ENCODE measurements at places on chromosomes 2 and 18.

DNA sequence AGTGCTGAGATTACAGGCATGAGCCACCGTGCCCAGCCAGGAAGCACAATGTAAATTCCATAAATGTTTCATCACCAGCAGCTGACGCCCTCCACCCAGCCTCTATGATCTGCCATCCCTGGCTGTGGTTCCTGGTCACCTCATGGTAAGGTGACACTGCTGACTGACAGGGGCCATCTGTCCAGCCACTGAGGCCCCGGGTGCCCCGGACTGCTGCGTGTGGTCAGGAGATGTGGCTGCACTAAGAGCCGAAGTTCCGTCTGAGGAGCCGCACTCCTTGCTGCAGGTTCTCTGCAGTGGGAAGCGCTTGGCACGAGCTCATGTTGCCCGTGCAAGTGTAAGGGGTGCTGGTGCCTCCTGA, 10.9 kb downstream of the NTSR2 start:
- DNase-seq = no peak

DNA sequence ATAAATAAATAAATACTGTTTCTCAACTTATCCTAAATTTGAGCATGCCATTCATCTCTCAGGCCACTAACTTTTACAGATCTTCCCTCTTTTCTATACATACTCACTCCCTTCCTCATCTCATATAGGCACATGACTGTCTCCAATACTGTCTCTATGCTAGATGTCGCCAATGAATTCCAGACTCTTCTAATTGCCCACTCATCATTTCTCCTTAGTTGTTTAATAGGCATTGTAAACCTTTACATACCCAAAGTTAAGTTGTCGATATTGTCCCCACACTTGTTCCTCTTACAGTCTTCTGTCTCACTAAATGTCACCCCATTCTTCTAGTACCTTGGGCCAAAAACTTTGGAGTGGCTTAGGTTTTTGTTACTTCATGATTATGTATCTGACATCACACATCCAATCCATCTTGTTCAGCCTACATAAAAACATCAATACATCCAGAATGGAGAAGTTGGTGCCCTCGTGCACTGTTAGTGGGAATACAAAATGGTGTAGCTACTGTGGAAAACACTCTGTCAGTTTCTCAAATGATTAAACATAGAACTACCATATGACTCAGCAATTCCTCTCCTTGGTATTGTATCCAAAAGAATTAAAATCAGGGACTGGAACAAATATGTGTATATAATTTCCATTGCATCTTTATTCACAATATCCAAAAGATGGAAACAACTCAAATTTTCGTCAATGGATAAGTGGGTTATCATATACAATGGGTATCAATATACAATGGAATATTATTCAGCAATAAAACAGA, 935.1 kb downstream of the SLC4A3 start:
- DNase-seq = no peak

DNA sequence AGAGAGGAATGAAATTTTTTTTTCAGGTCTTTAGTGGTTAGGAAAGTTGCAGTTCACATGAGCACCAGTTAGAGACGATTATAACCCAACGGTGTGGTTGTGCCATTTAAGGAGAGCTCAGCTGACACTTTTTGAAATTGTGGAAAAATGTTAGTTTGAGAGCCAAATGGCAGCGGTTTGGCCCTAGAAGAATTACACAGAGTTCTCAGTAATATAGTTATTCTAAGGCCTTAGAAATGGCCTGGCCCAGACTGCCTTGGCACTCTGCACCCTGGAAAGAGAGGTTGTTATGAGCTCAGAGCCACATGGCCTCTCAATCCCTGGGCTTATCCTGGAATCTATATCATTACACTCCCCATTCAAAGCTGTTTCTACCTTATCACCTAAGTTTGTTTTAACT, 117.4 kb downstream of the RHBDD1 start:
- no peak for DNase-seq

GRCh38 chr2:147548451-147548850, 296.4 kb upstream of the ACVR2A start:
- no peak for DNase-seq

DNA sequence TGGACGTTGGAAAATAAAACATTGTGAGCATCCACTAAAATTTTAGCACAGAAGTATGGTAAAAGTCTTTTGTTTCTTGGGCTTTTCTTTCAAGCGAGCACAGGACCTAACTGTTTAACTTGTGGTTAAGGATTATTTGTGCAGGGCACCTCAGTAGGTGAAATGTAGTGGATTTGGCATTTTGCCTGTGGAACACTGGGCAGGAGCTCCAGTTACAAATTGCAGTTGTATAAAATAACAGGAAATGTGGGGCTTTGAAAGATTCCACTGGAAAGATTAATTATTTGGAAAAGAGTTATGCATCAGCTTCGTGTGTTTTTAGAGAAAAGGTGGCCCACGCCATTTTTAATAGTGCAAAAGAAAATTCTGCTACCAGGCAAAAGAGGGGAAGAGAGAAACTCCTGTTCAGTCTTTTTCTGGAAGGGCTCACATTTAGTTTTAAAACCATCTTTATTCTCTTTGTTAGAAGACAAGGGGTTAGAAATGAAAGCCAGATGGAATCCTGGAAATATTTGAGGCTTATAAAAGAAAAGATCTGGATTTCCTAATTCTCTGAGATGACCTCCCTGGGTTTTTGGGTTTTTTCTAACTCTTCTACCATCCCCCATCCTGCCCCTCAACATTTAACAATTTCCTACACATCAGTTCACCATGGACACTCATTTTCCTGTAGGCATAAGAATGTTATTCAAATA, 144.3 kb upstream of the SERTAD2 start:
- no peak for DNase-seq

DNA sequence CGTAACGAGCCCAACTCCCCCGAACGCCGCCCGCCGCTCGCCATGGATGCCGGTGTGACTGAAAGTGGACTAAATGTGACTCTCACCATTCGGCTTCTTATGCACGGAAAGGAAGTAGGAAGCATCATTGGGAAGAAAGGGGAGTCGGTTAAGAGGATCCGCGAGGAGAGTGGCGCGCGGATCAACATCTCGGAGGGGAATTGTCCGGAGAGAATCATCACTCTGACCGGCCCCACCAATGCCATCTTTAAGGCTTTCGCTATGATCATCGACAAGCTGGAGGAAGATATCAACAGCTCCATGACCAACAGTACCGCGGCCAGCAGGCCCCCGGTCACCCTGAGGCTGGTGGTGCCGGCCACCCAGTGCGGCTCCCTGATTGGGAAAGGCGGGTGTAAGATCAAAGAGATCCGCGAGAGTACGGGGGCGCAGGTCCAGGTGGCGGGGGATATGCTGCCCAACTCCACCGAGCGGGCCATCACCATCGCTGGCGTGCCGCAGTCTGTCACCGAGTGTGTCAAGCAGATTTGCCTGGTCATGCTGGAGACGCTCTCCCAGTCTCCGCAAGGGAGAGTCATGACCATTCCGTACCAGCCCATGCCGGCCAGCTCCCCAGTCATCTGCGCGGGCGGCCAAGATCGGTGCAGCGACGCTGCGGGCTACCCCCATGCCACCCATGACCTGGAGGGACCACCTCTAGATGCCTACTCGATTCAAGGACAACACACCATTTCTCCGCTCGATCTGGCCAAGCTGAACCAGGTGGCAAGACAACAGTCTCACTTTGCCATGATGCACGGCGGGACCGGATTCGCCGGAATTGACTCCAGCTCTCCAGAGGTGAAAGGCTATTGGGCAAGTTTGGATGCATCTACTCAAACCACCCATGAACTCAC, 673 bp downstream of the PCBP1 start:
- DNase-seq = peak; percentile 14

GRCh38 chr18:62784338-62784965, 69.1 kb downstream of the PHLPP1 start:
- DNase-seq = no peak

DNA sequence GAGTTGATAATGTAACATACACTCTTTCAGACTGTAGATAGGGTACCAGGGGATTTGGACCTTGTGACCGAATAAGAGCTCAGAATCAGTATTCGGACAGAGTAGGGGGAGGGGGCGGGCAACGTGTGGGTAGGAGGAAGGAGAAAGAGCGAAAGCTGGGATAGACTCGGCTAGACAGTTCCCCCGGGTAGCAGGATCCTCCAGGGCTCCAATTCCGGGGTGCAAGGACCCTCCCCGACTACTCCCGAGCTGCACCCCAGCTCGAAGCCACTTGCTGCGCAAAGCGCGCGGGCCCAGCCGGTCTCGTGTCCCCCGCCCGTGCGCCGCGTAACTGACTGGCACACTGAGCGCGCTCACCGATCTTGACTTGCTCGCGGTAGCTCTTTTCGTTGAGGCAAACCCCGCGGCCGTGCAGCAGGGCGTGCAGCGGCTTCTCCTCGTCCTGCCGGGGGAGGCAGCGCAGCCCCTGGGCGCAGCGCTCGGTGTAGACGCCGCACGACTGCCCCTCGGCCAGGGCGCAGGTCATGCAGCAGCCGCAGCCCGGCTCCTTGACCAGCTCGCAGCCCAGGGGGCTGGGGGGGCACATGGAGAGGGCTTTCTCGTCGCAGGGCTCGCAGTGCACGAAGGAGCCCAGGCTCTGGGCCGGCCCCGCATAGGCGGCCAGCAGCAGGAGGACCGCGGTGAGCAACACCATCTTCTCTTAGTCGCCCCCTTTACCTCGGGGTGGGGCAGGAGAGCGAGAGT, 1.1 kb downstream of the IGFBP5 start:
- DNase-seq = peak; percentile 11

DNA sequence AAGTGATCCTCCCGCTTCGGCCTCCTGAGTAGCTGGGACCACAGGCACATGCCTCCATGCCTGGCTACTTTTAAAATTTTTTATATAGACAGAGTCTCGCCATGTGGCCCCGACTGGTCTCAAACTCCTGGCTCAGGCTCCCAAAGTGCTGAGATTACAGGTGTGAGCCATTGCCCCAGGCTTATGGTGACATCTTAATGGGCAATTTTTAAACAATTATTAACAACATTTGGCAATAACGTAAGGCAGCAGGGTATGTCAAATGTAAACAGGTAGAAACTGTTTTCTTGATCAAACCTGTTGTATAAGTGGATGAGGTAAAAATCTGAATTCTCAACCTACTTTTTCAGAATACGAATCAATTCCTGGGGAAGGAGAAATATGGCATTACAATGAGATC, 11.0 kb downstream of the FECH start:
- DNase-seq = no peak

DNA sequence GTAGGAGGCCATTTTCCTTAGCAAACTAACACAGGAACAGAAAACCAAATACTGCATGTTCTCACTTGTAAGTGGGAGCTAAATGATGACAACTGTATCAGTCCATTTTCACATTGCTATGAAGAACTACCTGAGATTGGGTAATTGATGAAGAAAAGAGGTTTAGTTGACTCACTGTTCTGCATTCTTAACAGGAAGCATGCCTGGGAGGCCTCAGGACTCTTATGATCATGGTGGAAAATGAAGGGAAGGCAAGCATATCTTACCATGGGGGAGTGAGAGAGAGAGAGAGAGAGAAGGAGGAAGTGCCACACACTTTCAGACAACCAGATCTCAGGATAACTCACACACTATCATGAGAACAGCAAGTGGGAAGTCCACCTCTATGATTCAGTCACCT, 105.3 kb downstream of the PARD3B start:
- no peak for DNase-seq

DNA sequence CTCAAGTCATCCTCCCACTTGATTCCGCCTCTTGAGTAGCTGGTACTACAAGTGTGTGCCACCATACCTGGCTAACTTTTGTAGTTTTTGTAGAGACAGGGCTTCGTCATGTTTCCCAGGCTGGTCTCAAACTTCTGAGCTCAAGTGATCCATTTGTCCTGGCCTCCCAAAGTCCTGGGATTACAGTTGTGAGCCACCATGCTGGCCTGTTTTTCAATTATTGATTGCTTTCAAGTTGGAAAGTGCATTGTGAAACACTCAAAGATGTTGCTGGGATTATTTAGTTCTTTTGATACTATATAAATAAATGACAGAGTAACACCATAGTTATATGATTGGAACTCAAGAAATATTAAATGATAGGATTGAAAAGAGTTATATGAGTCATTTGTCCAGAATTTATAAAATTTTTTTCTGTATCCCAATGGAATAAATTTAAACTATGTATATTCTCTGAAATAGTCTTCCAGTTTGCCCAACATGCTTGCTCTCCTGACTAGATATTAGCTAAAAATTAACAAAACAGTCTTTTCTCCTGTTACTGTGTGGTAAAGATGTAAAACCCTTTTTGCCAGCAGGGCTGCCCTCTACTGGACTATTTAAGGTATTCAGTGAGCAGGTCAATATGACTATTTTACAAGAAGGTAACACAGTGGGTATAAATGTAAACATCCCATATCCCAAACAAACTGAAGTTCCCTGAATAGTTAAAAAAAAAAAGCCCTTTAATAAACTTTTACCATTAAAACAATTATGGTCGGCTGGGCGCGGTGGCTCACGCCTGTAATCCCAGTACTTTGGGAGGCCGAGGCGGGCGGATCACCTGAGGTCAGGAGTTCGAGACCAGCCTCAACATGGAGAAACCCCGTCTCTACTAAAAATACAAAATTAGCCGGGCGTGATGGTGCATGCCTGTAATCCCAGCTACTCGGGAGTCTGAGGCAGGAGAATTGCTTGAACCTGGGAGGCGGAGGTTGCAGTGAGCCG, 42.7 kb downstream of the ACSL3 start:
- no peak for DNase-seq

DNA sequence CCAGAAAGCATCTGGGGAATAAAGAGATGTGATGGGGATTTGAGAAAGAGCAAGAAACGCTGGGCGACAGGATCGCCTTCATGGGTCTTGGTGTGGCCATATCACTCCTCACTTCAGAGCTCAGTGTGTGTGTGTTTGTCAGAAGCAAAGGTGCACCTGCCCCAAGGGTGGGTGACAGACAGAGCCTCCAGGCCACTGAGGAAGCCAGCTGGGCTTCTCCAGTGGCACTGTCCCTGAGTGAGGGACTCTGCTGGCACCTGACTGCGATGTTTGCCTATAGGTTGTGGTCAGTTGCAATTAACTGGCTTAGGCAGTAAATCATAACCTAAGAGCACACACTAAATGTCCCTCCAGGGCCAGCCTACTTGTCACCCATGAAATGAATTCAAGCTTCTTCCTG, 23.5 kb upstream of the GNAL start:
- DNase-seq = no peak

DNA sequence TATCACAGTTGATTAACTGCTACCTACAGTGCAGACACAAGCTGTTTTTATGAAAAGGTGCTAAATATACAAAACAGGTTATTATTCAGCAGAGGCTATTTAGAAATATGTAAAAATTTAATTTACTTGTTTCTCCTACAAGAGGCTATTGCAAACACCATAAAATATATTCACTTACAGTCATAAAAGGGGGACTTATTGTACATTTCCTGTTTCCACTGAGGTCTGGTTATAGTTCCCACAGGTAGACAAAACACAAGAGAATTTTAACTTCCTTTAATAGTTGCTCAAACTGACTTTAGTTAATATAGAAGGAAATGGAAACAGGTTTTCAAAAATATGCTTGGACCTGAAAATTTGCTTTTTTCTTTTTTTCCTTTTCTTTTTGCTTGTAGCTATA, 40.0 kb upstream of the FRZB start:
- no peak for DNase-seq

- DNase-seq = no peak
Measured at GRCh38 chr18:31268985-31269406, 49.0 kb upstream of the DSG1 start.

GRCh38 chr2:45263147-45263546, 253.9 kb upstream of the SIX2 start:
- no peak for DNase-seq

- DNase-seq = no peak
Measured at GRCh38 chr2:110903548-110903947, 171.2 kb downstream of the ACOXL start.

- no peak for DNase-seq
Measured at GRCh38 chr18:78955051-78955450, 24.6 kb upstream of the SALL3 start.
